NCI-H510A (cell line): ENCODE measurements at places on chromosomes 7 and 10.
A peak's percentile ranks its signal among the peaks of the same experiment; 100 is the strongest.

GRCh38 chr7:20545016-20545415 is 70.5 kb upstream of the ABCB5 start:
- no peak for DNase-seq

GRCh38 chr10:6195846-6196245 is 6.9 kb upstream of the PFKFB3 start:
- no peak for DNase-seq

GRCh38 chr10:58107506-58107905 is 160.2 kb downstream of the IPMK start:
- no peak for DNase-seq

GRCh38 chr7:42055171-42055570 is 181.8 kb downstream of the GLI3 start:
- no peak for DNase-seq

GRCh38 chr10:125190946-125191345 is 30.6 kb upstream of the CTBP2 start:
- DNase-seq = no peak

DNA sequence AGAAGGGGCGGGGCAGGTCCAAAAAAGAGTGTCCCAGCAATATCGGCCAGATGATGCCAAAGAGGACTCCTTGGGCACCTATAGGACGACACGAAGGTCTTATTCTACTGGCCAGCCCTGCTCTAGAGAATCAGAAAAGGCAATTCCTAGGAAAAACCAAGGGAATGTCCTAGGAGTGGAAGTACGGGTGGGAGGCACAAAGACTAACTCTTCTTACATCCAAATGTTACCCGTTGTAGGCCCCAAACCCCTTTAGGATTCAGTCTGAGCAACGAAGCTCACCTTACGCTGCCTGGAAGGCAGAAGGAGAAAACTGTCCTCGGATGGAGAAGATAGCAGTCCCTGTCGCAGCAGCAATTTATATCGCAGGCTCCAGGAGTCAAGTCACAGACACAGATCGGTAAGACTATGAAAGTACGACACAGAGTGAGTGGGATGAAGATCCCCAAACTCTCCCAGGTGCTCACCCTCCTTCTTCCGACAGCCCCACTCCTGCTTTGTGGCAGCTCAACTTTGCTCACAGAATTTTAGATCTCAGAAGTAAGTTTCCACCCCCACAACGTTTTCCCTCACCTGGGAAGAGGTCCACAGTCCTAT is 558 bp downstream of the TCTN3 start:
- no peak for DNase-seq

GRCh38 chr10:69636273-69636575 is 6.2 kb downstream of the FAM241B start:
- no peak for DNase-seq

DNA sequence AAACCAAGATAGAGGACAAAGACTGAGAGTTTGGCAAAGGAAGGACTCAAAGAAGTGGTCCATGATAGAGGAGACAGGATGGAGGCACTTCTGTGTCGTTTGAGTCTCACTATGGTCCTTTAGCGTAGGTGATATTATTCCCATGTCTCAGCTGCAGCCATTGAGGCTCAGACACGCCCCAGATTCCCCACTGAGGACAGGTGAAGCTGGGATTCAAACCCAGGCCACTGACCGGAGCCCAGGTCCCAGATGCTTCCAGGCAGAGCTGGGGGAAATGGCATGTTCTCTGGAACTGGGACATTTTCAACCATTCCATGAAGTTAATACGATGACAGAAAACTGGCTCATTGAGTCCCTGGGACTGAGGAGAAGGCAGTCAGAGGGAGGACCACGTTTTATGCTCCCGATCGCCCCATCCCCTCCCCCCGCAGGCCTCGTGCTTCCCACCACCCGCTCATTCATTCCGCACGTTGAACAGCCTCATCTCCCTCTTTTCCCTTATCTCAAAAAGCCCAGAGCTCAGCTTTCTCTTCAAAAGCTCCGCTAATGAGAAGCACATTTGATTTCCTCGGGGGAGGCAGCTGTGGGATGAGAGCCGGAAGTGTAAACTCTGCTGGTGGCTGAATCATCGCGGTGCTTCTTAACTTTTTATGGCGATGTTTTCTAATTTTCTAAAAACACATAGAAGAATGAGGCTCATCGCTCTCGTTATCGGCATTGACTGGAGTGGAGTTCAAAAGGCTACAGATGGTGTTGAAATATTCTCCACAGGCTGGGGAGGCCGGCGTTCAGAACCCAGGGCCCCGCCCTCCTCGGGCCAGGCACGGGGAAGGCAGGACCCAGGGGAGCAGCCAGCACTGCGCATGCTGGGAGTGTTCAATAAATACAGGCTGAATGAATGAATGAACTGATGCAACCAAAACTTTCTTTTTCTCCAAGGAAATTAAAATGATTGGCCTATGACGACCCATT is 64.0 kb downstream of the OAT start:
- DNase-seq = peak; percentile 80

DNA sequence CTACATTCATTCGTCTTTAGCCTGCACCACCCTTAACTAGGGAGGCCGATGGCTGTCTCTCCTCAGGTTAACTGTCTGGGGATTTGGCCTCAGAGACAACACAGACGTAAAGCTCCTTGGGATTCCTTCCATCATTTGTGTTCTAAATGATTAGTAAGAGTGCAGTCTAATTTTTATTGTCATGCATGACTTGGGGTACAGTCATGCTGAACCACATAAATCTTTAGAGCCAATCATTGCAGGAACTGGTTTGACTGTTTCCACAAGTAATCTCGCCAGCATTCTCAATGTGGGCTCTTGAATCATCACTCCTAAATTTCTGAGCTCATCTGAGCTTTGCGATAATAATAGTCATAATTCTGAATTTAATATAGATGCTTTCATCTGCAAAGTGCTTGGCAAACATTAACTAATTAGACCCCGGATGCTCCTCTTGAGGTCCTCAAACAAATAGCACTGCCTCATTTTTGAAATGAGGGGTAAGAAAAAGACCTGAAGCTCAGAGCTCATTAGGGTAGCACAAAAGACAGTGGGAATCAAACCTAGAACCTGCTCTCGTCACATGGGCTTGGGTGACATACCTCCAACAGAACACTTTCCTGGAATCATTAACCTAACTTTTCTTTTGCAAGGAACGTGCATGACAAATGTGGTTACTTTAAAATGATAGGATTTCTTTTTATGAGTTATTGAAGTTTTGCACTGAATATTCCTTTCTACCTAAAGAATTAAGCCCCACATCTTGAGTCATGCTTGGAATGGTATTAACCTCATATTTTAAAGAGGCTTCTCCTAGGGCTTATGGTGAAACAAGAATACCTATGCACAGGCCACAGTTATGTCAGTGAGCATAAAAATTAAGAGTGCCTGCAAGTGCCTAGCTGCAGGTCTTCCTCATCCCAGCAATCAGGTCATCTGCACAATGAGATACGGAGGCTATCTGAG is 118.9 kb upstream of the NRP1 start:
- DNase-seq = no peak

- DNase-seq = peak; percentile 26
These were observed 1.1 kb upstream of the KBTBD2 start for GRCh38 chr7:32892521-32893206.

GRCh38 chr7:36015733-36016132 is 137.3 kb upstream of the EEPD1 start:
- DNase-seq = no peak

- DNase-seq = no peak
These were observed 19.2 kb upstream of the GPR146 start for GRCh38 chr7:1024876-1025742.

- no peak for DNase-seq
These were observed 67.9 kb downstream of the PPP1R9A start for GRCh38 chr7:94975336-94975735.

DNA sequence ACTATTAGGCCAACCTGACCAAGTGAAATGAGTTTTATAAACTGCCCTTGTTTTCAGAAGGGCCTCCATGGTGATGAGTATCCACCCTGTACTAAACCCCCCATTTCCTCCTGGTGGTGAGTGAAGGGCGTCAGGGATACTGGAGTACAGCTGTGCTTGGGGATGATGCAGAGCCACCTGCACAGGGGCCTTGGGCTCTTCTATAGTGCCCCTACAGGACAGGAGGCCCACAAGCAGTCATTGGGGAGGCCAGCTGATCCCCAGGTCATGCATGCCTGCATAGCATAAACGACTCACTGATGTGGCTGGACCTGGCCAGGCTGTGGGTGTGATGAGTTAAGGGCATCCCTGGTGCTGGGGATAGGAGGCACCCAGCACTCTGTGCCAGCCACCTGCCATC is 114.1 kb upstream of the CELF2 start:
- DNase-seq = no peak

DNA sequence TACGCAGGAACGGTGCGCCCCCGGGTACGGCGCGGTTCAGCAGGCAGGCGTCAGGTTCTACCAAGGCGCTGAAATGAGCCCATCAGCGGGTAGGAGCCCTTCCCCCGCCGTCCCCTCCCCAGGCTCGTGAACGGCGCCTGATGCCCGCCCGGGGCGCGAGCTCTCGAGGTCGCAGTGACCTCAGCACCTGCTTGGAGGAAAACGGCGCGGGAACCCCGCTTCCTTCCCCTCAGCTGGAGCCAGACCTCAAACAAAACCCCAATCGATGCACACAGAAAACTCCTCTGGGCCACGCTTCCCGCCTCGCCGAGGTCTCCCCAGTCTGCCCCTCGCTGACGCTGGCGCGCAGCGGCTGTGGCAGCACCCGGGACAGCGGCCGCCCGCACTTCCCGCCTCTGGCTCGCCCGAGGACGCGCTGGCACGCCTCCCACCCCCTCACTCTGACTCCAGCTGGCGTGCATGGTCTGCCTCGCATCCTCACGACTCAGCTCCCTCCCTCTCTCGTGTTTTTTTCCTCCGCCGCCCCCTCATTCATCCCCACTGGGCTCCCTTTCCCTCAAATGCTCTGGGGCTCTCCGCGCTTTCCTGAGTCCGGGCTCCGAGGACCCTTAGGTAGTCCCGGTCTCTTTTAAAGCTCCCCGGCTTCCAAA is 514 bp upstream of the GAD2 start:
- DNase-seq = no peak
